M059J (cell line): ENCODE measurements at places on chromosomes 11 and 22. TPM values are rescaled to one million over a fixed set of nuclear protein-coding genes. Genes with fewer than 3 reads are reported as not detected.

FAM83F gene
- not detected in 2 replicates for total RNA-seq

DNA sequence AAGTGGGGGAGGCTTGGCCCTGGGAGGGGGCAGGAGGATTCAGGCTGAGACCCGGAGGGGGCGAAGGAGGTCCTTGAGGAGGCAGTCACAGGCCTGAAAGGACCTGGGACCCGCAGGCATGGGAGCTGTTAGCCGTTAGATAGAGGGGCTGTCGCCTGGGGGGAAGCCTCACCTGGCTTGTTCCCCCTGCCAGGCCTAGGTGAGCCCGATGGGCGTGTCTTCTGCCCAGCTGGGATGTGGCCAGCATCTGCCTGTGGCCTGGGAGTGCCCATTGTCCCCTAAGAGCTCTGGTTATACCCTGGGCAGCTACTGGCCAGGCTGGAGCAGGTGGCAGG is 1.8 kb upstream of the DUSP8 start:
- peak; percentile 56 for DNase-seq

GRCh38 chr11:134532921-134533421 is 120.9 kb upstream of the B3GAT1 start:
- DNase-seq = no peak

XKR3 gene
- 0.37 and 0.44 TPM in 2 replicates for total RNA-seq

OR8U1 gene
- not detected in 2 replicates for total RNA-seq

- peak; percentile 66 for DNase-seq
These were observed 1.2 kb downstream of the TSPO start for GRCh38 chr22:43152357-43153071.

OR51I1 gene
- not detected in 2 replicates for total RNA-seq

DNA sequence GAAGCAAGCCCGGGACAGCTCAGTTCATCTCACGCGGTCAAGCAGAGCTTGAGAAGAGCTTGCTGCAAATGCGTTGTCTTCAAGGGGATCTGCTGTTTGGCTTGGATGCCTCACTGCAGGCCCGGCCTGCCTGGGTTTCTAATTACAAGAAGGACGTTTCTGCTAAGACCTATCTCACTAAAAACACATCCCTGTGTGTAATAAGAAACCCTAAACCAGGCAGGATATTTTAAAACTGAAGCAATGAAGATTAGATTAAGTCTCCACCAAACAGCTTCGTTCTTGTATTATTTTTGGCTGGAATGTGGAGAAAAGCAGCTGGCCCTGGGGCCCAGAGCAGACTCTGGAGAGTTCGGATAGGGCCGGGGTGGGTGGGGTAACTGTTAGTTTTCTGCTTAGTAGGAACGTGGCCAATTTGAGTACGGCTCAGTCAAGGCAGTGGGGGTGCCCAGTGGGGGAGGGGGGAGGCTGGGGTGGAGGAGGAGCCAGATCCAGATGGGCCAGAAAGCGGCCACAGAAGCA is 6.0 kb downstream of the PKNOX2 start:
- DNase-seq = no peak

GRCh38 chr11:33828604-33829429 is 54.5 kb upstream of the FBXO3 start:
- DNase-seq = no peak

- no peak for DNase-seq
These were observed 59.6 kb downstream of the ST14 start for GRCh38 chr11:130219148-130219547.

GRCh38 chr11:96079691-96080090 is 155.8 kb upstream of the MTMR2 start:
- no peak for DNase-seq

DNA sequence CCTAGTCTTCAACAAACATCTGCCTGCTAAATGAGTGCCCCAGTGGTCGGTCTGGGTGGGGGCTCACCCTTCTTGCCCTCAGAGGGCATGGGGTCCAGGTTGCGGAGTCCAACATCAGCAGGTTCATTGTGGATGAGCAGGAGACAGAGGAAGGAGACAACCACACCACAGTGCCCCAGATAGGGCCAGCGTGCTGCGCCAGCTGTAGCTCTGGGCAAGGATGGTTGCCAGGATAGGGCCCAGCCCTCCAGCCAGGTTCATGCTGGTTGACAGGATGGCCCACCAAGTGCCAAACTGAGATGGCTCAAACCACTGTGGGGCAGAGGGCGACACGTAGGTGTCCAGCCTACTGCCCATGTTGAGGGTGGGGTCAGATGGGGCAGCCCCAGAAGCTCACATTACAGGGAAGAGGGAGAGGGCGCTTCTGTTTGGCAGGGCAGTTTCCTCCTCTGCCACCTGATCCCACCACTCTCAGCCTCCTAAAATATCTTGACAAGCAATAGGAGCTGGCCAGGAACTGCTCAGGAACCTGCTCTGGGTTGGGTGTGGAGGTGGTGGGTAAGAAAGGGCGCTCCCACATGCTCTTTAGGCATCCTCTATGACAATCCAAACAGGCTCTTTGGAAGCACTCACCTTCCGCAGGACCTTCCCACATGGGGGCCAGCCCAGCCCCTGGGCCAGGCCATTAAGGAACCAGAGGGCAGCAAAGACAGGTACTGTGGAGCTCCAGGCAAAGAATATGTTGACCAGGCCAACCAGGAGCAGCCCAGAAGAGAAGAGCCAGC is 2.9 kb downstream of the SLC37A4 start:
- DNase-seq = no peak

DNA sequence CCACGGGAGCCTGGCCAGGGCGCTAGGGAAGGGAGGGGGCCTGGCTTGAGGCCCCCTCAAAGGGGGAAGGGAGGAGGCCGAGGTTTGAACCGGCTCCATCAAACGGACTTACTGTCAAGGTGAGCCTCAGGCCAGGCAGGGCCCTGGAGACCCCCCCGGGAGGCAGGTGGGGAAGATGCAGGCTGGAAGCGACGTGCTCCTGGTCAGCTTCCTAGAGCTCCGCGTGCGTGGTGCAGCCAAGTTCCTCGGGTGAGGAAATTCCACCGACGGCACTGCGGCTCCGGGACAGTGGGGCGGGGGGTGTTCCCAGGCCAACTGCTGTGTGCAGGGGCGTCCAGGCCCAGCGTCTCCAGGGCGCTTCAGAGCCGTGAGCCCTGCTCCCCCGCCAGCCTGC is 7.2 kb upstream of the TRABD start:
- no peak for DNase-seq

DNA sequence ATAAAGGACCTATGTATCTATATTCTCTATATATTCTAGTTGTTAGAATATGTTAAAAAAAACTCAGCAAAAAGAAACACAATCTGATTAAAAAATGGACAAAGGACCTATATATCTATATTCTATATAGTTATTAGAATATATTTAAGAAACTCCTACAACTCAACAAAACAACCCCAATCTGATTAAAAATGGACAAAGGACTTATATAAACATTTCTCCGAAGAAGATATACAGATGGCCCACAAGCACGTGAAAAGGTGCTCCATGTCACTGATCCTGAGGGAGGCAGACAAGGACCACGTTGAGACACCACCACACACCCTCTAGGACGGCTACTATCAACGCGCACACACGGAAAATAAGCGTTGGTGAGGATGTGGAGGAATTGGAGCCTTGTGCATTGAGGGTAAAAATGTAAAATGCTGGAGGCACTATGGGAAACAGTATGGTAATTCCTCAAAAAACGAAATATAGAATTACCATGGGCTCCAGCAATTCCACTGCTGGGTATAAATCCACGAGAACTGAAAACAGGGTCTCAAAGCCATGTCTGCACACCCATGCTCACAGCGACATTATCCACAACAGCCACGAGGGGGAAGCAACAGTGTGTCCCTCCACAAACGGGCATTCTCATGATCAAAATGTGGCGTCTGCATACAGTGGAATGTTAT is 22.7 kb downstream of the YPEL1 start:
- peak; percentile 70 for DNase-seq

GRCh38 chr22:35910003-35910769 is 118.4 kb downstream of the RBFOX2 start:
- peak; percentile 28 for DNase-seq

DNA sequence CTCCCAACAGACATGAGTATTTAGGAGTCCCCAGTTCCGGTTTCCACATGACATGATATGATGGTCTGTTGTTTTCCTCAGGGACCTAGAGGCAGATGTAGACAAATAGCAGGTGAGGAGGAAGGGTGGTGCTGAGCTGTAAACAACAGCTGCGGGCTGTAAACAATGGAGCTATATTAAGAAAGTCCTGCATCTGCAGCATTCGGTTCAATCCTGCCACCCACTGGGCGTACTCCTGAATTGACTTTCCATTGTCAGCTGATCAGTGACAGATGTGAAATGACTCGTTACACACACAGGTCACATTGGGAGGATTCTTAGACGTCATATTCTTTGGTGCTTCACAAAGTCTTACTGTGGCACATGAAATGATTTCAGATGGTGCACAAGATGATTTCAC is 26.8 kb upstream of the RAG1 start:
- DNase-seq = peak; percentile 58

- no peak for DNase-seq
These were observed 2.8 kb downstream of the PRG3 start for GRCh38 chr11:57378186-57378585.

DNA sequence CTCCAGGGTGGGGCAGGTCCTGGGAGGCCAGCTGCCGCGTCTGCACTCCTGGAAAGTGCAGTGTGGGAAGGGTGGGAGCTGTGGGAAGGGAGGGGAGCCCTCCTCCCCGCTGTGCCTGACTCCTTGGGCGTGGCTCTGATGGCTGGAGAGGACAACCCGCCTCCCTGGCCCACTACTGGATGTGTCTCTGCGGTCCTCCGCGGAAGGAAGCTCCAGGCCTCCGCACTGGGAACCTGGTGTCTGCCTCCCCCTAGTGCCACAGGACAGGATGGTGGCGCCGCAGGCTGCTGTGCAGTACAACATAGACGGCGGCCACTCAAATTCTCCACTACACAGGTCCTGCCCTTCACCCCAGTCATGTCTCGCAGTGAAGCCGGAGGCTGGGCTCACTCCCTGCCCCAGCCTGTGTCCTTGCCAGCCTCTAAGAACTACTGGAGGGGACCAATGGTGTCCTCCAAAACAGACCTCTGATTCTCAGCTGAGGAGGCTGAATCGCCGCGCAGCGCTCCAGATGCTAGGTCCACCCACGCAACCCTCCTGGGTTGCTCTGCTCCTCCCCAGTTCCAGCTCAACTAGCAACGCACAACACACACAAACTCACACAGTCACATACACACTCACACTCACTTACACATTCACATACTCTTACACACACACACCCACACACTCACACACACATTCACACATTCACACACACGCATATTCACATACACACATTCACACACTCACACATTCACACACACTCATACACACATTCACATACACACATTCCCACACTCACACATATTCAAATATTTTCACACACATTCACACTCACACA is 12.4 kb upstream of the DSCAML1 start:
- peak; percentile 59 for DNase-seq

- DNase-seq = peak; percentile 18
These were observed 88.4 kb upstream of the TEAD1 start for GRCh38 chr11:12585861-12586260.

DNA sequence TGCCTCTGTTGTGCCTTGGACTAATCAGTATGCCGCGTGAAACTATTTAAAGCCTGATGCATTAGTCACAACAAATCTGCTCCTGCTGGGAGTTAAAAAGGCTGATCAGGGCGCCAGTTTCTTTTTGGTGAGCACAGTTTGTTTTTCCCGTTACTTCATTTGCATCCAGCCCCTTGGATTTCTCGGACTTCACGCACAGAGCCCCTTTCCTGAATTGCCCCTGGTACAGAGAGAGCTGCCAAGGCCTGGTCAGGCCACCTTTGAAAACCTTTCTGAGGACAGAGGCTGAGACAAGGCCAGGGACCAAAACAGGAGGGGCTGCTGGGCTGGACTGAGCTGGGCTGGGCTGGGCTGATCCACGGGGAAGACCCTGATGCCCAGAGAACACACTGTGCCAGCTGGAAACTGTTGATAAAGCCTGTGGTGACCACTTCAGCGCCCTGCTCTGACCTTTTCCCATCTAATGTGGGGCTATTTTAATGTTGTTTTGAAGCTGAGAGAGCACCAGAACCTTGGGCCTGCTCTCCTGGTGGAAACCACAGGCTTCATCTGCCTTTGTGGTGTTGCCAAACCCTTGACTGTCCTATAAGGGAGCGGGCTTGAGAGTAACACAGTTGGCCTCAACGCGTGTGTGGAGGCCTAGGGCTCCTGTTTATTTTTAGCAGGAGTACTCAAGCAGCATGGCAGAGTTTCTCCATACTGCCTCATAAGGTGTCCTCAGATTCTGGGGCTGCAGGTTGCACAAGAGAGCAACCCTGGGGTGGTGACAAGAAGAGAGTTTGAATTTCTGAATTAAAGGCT is 44.2 kb downstream of the NAV2 start:
- DNase-seq = no peak
